Esophagus mucosa (tissue), 1 donor: ENCODE measurements at places on chromosomes 13 and 19. TPM values are rescaled to one million over a fixed set of nuclear protein-coding genes. Genes with fewer than 3 reads are reported as not detected.

Gene ZNF611
- total RNA-seq, result 6.9 TPM

DNA sequence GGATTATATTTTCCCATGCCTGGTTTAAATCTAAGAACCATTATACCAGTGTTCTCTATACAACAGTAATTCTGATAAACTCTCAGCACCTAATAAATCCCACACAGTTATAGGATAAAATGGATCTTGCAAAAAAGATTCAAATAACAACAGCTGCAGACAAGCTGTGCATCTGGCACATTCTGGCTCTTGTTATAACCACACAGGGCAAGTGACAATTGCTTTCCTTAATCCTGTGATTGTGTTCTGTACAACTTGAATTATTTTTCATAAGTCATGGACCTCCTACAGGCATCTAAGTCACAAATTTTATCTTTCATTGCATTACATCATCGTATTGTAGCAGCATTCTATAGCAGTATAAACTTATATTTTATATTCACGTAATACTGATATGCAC lies 948.3 kb downstream of the SLITRK1 start:
- ATAC-seq, result no peak

GRCh38 chr13:41610404-41610803 lies 153.1 kb downstream of the RGCC start:
- ATAC-seq, result peak; percentile 44

DNA sequence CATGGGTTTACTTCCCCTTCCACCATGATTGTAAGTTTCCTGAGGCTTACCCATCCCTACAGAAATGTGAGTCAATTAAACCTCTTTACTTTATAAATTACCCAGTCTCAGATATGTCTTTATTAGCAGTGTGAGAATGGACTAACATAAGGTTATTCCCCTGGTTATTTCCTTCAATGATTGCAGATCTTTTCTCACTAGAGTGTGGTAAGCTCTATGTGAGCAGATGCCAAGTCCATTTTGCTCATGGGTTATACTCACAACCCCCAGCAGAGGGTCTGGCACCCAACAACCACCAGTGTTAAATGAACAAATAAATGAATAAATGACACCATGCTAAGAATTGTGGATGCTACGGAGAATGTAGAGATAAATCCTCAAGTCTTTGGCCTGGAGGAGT lies 472.8 kb downstream of the LIG4 start:
- ATAC-seq, result no peak

DNA sequence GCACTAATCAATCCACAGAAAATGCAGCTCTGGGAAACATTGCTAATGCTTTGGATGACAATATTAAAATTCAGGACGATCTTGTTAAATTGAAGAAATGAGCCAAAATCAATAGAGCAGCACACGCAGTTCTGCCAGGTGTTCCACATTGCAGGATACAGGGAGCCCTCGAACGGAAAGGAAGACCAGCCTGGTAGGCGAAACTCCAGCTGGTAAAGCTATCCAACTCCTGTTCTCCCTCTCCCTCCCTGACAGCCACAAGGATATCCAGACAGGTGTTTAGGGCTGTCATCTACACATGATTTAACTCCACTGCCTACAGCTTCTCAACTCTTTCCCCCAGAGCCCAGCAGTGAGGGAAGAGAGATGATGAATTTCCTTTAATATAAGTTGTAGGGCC lies 67.7 kb downstream of the EPSTI1 start:
- ATAC-seq, result no peak

DNA sequence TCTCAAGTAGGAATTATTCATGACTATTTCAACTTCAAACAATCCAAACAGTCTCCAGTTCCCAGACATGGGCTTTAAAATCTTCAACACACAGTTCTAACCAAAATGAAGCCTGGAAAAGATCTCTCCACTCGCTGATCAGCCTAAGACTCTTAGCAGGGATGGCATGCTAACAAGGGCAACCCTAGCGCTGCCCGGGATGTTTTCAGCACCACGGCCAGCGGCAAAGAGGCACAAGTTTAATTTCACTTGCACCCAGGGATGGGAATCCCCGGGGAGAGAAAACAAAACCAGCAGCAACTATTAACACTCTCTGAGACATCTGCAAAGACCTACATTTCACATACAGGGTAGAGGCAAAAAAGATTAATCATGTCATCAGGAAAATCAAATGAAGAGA lies 43.0 kb downstream of the CACNA1A start:
- ATAC-seq, result no peak
